ENCODE measurements at places on chromosomes 16 and 17. TPM values are rescaled to one million over a fixed set of nuclear protein-coding genes. Genes with fewer than 3 reads are reported as not detected.

DECR2 gene
- 15.9 TPM for total RNA-seq

GAST gene
- not detected for total RNA-seq

SOST gene
- total RNA-seq = not detected

ZNF785 gene
- 7.5 TPM for total RNA-seq

MYO1D gene
- 35.2 TPM for total RNA-seq

LAT gene
- total RNA-seq = 0.33 TPM

PRSS21 gene
- 3.4 TPM for total RNA-seq

EPX gene
- total RNA-seq = not detected

OTOP3 gene
- total RNA-seq = not detected

CUEDC1 gene
- total RNA-seq = 6.1 TPM

Data from uterine smooth muscle cell (primary cell).